Hematopoietic multipotent progenitor cell treated with erythropoietin and hydrocortisone succinate and interleukin-3 and kit ligand, for 4 days (in vitro differentiated cells): ENCODE measurements at places on chromosomes 13 and 19.
A peak's percentile ranks its signal among the peaks of the same experiment; 100 is the strongest.

DNA sequence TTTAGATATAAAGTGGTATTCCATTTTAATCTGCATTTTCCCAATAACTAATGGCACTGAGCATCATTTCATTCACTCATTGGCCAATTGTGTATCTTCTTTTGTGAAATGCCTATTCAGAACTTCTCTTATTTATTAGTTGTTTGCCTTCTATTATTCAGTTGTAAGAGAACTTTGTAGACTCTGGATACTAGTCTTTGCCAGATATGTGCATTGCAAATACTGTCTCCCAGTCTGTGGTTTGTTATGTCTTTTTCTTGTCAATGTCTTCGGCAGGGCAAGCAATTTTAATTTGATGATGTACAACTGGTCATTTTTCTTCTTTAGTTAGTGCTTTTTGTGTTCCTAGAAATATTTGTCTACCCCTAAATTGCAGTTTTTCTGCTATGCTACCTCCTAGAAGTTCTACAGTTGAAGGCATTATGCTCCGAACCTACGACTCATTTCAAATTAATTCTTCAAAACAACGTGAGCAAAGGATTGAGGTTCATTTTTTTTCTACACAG, 115.9 kb downstream of the TSHZ3 start:
- DNase-seq = no peak

DNA sequence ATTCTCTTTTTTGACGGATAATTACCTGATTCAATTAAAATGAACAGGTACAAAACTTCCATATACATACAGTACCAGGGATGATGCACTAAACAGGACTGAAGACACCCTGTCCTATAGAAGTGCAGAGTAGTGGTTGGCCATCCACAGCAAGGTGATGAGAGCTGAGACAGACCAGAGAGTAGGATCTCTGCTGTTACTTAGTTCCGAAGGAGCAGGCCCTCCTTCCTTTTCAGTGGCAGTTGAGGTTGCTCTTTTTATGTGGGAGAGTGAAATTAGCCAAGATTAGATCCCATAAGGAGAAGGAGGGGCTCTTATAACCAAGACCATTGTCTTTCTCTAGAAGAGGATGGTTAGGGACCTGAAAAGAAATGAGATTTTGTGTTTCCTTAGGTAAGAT, 4.0 kb downstream of the PDS5B start:
- DNase-seq = no peak

- peak; percentile 66 for DNase-seq
These were observed 20.9 kb upstream of the SIGLEC11 start for GRCh38 chr19:49981603-49982593.

DNA sequence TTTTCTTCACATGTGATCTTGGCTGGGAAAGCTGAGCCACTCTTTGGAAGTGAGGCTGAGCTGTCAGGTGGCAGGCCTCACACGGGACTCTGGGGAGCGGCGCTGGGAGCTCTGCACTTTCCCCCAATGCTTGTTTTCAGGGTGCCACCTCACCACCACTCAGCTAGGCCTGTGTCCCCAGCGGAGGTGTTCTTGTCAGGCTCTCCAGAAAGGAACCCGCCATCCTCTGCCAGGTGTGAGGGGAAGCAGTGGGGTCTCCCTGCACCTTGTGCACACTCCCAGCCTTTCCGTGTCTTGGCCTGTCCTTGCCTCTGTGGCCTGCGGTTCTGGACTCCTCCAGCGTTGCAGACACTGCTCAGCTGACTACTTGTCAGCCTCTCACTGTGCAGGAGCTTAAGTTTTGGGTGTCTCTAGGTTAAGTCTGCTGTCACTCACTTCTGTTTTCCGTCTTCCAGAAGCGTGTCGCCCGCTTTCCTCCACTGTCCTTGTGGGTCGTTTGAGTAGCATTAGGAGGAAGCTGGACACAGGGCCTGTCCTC, 51.9 kb downstream of the GGACT start:
- DNase-seq = no peak

DNA sequence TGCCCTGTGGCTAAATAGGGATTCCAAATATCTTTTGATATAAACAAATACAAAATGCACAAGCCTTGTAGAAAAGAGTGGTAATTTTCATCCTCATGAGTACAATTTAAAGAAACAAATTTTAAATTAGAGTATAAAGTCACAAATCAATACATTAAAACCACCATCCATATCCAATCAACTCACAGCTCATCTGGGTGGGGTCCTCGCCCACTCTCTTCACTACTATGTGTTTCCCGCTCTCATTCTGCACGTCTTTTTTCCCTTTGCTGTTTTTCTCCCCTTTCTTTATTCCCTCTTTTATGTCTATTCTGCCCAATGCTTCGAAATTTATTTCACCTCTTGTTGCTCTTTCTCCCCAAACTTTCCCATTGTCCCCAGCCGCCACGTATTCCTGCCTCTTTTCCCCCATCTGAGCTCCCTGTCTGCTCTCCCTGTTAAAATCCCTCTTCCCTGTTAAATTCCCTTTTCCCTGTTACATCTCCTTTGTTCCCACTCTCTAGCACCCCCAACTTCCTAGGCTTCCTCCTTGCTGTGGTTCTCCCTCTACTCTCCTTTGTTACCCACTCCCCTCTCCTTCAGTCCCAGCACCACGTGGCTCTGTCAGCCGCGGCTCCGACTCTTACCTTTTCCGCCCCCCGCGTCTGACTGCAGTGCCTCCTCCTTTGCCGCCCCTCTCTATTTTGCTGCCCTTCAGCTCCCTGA, 1.3 kb downstream of the ZNF616 start:
- DNase-seq = peak; percentile 73

DNA sequence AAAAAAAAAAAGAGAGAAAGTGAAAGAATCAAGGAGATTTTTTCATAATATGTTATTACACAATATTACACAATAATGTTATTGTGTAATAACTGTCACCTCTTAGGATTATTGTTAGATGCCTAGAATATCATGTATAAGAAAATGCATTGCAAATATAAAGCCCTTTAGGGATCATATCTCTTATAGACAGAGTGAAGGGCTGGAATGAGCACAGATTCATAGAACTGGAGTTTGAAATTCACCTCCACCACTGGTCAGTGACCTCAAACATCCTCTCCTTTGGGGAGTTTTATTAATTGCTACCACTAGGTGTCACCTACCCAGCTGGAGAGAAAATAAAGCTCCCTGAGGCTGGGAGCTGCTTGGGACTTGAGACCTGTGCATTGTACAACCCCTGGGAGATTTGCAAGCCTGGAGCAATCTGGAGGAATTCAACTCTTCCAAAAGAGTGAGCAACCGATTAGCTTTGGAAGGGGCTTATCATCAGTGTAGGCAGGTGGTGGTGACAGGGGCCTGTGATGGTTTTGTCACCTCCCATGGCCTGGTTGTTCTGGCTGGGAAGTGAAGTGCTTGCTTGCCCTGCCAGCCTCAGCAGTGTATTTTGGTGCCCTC, 30.3 kb upstream of the FRY start:
- DNase-seq = peak; percentile 85

DNA sequence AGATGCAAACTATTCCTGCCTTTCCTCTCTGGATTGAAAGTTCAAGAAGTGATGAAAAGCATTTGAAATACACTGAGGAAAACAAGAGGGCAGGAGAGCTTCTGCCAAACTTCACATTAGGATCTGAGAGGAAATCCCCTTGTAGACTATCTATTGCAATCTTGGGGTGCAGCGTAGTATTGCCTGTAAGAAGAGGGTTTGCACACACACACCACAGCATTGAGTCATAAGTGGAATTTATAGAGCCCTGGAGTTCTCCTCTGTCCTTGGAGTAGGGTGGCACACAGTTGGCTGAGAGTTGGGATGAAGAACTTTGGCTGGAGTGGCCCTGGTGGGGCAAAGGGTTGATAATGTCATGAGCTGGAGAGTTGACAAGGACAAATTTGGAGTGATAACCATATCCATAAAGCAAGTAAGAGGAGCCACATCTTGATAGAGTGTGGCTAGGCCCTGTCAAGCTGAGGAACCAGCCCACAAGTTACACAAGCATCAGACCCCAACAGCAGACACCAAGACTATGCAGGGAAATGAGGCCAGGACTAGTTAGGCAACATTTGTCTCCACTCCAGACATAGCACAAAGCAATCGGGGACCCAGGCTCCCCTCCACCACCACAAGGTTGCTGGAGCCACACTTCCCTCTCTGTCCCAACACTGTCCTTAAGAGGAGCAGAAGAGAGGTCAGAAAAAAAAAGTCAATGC, 520.9 kb downstream of the KLF5 start:
- peak; percentile 63 for DNase-seq
